NCI-H69 (cell line): ENCODE measurements at places on chromosomes 5 and 9.

DNA sequence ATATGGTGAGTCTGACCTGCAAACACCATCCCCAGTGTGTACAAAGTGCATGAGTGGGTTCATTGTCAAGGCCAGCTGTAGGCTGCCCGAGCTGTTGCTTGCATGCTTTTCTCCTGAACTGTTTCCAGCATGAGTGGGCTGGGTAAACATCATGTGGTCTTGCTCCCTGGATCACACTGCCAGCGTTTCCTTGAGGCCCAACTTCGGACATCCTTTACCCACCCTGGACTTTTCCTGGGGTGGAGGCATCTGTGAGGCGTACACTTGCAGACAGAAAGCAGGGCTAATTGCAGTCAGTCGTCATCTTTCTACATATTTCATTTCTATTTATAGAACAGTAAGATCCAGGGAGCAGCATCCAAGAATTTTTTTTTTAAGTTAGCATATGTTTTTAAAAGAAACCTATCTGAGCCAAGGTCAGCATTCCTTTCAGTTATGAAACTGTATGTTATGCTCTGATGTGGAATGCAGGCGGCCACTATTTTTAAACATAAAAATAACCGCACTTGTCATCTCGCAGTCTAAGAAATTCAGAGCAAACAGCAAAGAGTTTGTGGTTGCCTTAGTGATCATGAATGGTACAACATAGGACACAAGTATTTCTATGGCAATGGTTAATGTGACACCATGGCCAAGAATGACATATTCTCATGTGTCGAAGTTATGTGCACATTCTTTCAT is 106.5 kb upstream of the DMRT1 start:
- DNase-seq = no peak

DNA sequence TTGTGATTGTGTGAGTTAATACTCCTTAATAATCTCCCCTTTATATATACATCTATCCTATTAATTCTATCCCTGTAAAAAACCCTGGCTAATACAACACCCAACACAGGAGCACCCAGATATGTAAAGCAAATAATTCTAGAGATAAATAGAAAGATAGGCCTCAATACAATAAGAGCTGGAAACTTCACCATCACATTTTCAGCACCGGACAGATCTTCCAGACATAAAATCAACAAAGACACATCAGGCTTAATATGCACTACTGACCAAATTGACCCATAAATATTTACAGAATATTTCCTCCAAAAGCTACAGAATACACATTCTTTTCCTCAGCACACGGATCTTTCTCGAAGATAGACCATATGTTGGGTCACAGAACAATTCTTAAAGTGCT is 71.0 kb upstream of the ST8SIA4 start:
- DNase-seq = no peak

- DNase-seq = no peak
These were observed 92.4 kb upstream of the IFNK start for GRCh38 chr9:27431543-27432147.

DNA sequence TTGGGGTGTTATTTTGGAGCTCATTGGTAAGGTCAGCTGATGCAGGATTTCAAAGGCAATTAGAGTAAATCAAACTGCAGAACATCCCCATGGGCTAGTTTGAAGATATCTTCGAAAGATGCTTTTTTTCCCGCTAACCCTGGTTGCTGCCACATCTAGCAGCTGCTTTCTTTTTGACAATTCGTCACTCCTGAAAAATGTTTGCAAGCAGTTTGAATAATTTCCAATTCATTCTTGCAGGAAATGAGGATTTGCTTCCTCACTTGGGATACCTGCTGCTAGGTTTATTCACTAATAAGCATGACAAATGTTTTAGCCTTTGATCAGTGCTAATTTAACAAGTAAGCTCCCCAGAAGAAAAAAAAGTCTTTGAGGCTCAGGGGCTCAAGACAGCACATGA is 649.6 kb upstream of the RORB start:
- no peak for DNase-seq

GRCh38 chr9:14445946-14446345 is 132.0 kb upstream of the NFIB start:
- DNase-seq = no peak

GRCh38 chr9:137396634-137397367 is 26.2 kb downstream of the EXD3 start:
- no peak for DNase-seq

GRCh38 chr9:136509549-136509948 is 26.7 kb upstream of the SEC16A start:
- no peak for DNase-seq

DNA sequence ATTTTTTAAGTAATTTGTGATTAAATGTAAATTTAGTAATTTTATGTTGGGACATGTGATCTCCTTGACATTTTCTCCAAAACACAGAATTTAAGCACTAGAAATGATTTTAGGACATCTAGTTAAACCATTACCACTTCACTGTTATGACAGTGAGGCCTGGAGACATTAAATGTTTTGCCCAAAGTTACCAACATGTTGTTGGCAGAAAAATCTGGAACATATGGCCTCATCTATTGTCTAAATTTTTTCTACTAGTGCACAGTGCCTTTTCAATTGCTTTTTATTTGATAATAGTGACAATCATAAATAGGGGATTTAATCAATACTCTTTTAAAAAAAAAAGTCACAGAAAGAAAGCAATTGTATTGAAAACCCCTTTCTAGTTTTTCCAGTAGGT is 45.6 kb downstream of the PIK3R1 start:
- DNase-seq = peak; percentile 80

DNA sequence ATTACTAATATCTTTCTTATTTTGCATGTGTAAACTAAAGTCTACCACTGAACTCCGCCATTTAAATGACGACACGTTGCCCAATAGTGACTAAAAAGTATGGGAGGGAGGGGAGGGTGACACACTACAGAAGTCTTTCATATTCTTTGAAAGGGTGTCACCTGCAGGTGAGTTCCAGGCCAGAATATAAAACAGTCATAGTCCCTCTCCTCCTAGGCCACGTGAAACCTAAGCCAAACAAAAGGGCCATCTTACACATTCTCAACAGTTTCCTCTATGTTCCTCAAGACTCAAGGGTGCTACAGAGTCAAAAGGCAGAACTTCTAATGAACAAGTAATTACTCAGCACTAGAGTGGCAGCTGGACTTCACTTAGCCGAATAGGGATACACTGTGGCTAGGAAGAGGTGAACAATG is 6.4 kb downstream of the CEMIP2 start:
- no peak for DNase-seq

- peak; percentile 92 for DNase-seq
These were observed 81.4 kb downstream of the CD180 start for GRCh38 chr5:67115246-67115645.
